ENCODE measurements at places on chromosomes 3 and 15.

- no peak for ATAC-seq
Observed at GRCh38 chr15:45179221-45179985, 8.4 kb downstream of the SHF start.

DNA sequence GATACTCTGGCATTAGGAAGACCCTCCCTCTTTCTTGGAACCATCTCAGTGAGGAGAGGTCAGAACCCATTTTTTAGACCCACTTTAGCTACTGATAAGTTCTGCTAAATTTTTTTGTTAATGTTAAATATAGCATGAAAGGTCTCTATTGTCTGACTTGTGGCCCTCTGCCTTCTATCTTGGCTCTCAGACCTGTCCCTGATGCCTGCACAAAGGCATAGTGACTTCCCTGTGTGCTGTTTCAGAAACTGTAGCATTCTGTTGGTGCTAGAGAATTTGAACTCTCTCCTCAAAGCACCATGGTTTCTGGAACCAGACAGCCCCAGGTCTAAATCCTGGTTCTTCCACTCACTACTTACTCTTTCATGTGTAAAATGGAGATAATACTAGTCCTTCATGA lies 15.4 kb downstream of the MAPKBP1 start:
- no peak for ATAC-seq

- no peak for ATAC-seq
Observed at GRCh38 chr3:56389183-56389830, 79.0 kb downstream of the ERC2 start.

DNA sequence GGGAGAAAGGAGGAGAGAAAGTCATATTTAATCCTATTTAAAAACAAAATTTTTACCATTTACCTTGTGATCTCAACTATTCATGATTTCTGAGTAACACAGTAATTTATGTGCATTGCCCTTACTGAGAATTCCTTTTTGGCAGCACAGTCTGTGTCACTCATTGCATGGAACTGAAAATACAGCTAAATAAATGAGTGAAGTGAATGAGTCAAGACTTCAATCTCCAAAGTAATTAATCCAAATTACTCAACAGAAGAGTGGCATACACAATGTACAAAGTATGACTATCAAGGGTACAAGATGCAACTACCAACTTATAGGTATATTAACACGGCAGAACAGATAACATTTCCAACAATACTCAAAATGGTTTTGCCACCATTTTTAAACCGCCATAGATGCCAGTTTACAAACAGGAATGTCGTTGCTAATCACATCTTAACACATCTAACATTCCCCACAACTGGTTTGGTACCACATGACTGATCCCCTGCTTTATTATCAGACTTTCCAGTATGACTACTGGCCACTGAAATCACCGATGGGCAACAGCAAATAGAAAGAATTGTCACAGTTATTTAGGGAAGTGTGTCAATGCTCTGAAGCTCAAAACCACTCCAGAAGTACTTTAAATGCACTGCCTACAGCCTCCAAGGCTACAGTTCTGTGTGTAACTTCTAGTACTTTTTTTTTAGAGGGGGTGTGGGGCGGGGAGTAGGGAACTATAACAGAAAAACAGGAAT lies 410.4 kb downstream of the SHQ1 start:
- no peak for ATAC-seq

GRCh38 chr15:65303687-65304380 lies 643 bp upstream of the RNU5B-1 start:
- peak; percentile 16 for ATAC-seq

All from motor neuron (in vitro differentiated cells).